ENCODE measurements at places on chromosomes 6 and 20. TPM values are rescaled to one million over a fixed set of nuclear protein-coding genes. Genes with fewer than 3 reads are reported as not detected.

The DXO gene
- total RNA-seq, result 20.8 TPM

The PPP1R10 gene
- total RNA-seq, result 100 TPM

The KCNG1 gene
- total RNA-seq, result not detected

The GSTA3 gene
- total RNA-seq, result not detected

The PHACTR1 gene
- total RNA-seq, result 3.3 TPM

The SAMD5 gene
- total RNA-seq, result not detected

The C6orf132 gene
- total RNA-seq, result 0.07 TPM

The SRMS gene
- not detected for total RNA-seq

The PRRC2A gene
- total RNA-seq, result 230 TPM

The TMEM74B gene
- not detected for total RNA-seq

The ERVFRD-1 gene
- total RNA-seq, result not detected

The SNAI1 gene
- 0.51 TPM for total RNA-seq

The PSORS1C2 gene
- total RNA-seq, result not detected

The SAMD3 gene
- total RNA-seq, result 57.6 TPM

The MAPK13 gene
- total RNA-seq, result 28.8 TPM

The GGTLC1 gene
- not detected for total RNA-seq

The B3GALT4 gene
- total RNA-seq, result 19.7 TPM

The CDYL gene
- total RNA-seq, result 23.2 TPM

The TUBB1 gene
- not detected for total RNA-seq

The CGA gene
- total RNA-seq, result not detected

The DAAM2 gene
- total RNA-seq, result not detected

The ZNF512B gene
- total RNA-seq, result 29.0 TPM

The PRRT1 gene
- 0.32 TPM for total RNA-seq

The MYH7B gene
- total RNA-seq, result 0.20 TPM

The KCNB1 gene
- 0.12 TPM for total RNA-seq

The SLC26A8 gene
- total RNA-seq, result not detected

The GHRH gene
- total RNA-seq, result not detected

The OOEP gene
- total RNA-seq, result 1.0 TPM

The TPBG gene
- not detected for total RNA-seq

The ZFAND3 gene
- total RNA-seq, result 43.7 TPM

The COL11A2 gene
- total RNA-seq, result 0.42 TPM

The SEL1L2 gene
- not detected for total RNA-seq

The CAPN11 gene
- not detected for total RNA-seq

The GABRR1 gene
- total RNA-seq, result not detected

The MAP3K7 gene
- total RNA-seq, result 29.9 TPM

The MPIG6B gene
- not detected for total RNA-seq

The OR2B6 gene
- not detected for total RNA-seq

The TPD52L1 gene
- total RNA-seq, result not detected

The ADGRF4 gene
- total RNA-seq, result not detected

The BNIP5 gene
- total RNA-seq, result not detected

The SLC17A2 gene
- not detected for total RNA-seq

The UBE3D gene
- total RNA-seq, result 5.3 TPM

The SNAP25 gene
- 0.39 TPM for total RNA-seq

The CCHCR1 gene
- total RNA-seq, result 36.5 TPM

The PNISR gene
- total RNA-seq, result 135 TPM

The C6orf15 gene
- not detected for total RNA-seq

The NHLRC1 gene
- 0.29 TPM for total RNA-seq

The VWA7 gene
- 6.0 TPM for total RNA-seq

The ZKSCAN4 gene
- total RNA-seq, result 7.3 TPM

The HCK gene
- total RNA-seq, result 1.8 TPM

The TSPO2 gene
- total RNA-seq, result not detected

The NRN1 gene
- total RNA-seq, result 5.8 TPM

The SSTR4 gene
- not detected for total RNA-seq

The GMPR gene
- 0.49 TPM for total RNA-seq

All from T-helper 1 cell treated with Interleukin-12 subunit alpha and Interleukin-12 subunit beta and Interleukin-4 antibody, amounts not matched to agents 30 ng/mL and 1 ng/mL, for 36 hours (primary cell).